ENCODE measurements at places on chromosomes 11 and 22.

DNA sequence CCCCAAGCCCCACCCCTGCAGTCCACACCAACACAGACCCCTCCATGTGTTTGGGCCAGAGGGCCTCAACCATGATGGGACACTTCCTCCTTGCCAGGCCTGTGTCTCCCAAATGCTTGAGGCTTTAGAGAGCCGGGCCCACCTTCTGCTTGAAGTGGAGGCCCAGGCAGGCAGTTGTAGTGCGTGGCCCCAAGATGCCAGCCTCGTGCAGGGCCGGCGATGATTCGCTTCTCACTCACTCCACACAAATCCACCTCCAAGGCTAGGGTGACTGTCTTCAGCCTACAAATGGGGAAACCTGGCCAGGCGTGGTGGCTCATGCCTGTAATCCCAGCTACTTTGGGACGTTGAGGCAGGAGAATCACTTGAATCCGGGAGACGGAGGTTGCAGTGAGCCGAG is 5.7 kb downstream of the PRR5 start:
- peak; percentile 36 for DNase-seq

- DNase-seq: no peak
These were observed 28.7 kb upstream of the CTSD start for GRCh38 chr11:1792461-1792860.

DNA sequence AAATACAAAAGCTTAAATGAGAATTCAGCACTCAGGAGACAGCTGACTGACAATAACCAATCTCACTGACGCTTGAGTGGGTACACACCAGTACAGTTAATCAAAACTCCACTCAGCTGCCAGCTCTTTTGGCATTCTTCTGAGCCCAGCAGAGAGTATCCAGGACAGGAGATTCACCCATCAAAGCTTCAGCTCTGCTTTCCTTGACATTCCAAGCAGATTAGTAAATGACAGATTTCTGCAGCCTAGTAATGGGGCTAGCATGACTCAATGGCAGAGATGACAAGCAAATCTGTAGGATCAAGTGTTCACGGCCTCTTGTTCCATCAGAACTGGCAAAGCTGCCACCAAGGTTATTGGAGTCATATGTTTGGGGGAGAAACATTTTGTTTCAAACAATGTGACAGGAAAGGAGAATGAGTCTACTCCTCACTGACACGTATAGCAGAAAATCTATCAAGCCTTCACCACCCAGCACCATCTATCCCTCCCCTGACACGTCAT is 420.0 kb downstream of the DYNC2H1 start:
- DNase-seq: peak; percentile 98

GRCh38 chr11:102254047-102254446 is 63.2 kb upstream of the BIRC3 start:
- DNase-seq: no peak

GRCh38 chr22:21022955-21023614 is 8.1 kb downstream of the P2RX6 start:
- no peak for DNase-seq

GRCh38 chr11:123904932-123905331 is 3.0 kb downstream of the OR8D4 start:
- DNase-seq: no peak

DNA sequence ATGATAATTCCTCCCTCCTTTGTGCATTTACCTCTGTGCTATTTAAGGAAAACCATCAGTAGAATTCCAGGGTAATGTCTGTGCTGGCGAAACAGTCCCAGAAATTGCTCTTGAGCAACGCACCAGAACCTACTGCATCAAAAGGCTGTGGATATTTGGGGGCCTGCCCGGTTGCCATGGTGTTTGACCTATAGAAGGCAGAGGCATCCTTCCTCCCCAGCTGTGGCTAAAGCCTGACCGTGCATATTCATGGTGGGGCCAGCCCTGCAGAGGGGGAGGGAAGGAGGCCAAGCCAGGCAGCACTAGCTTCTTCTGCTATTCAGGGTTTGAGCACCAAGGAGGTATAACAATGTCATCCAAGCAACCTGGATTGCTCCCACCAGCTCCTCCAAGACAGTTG is 215.0 kb upstream of the E2F8 start:
- no peak for DNase-seq

DNA sequence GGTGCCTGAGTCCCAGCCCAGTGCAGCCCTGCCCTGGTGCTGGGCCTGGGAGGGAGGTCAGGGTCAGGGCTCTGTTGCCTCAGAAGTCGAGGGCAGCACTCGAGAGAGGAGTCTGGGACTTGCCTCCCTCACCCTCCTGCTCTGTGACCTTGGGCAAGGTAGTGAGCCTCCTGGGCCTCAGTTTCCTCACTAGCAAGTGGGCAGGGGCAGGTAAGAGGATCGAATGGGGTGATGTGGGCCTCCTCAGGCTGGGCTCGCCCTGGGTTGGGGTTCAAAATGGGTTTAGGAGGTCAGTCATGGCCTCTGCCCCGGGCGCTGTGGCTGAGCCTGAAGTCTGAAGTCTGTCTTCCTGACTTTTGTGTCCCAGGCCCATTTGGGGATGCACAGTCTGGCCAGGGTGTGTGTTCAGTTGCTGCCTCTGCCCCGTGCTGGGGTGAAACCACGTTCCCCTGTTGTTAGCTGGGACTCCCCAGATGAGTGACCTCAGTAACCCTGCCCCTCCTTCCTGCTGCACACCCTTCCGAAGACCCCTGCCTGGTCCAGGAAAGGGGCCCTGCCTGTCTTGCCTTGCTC is 40.9 kb upstream of the CELSR1 start:
- DNase-seq: no peak

All from HT1080 (cell line).